HS-5 (cell line): ENCODE measurements at places on chromosomes 13 and 19.

DNA sequence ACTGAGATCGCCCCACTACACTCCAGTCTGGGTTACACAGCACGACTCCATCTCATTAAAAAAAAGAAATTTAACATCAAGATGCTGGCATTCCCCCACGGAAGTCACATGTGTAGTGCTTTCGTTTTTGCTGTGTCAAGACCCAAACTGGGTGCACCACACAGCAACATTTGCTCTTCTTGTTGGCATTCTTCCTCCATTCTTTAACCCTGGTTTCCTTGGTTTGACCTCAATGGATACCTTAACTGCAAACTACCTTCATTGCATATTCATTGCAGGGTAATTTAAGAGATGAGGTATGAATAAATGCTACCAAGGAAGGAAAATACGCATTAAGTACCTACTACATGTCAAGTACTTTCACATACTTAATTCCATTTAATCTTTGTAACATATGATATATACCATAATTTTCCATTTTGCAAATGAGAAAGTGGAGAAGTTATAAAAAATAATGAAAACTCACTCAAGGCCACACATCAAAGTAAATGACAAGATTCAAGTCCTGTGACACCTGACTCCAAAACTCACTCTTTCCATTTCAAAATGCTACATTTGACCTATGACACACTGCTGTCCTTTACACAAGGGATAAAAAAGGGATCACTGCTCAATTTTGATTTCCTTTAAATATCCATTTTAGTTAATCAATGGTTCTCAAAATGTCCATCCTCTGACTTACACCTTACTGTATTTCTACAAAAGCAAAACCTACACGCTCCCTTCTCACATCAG lies 59.2 kb downstream of the STK24 start:
- no peak for DNase-seq

- no peak for DNase-seq
Measured at GRCh38 chr13:101065329-101065728, 351.0 kb downstream of the NALCN start.

- DNase-seq: no peak
Measured at GRCh38 chr13:23050126-23050525, 130.7 kb upstream of the SGCG start.

GRCh38 chr13:100443278-100443997 lies 145.2 kb downstream of the GGACT start:
- DNase-seq: no peak

DNA sequence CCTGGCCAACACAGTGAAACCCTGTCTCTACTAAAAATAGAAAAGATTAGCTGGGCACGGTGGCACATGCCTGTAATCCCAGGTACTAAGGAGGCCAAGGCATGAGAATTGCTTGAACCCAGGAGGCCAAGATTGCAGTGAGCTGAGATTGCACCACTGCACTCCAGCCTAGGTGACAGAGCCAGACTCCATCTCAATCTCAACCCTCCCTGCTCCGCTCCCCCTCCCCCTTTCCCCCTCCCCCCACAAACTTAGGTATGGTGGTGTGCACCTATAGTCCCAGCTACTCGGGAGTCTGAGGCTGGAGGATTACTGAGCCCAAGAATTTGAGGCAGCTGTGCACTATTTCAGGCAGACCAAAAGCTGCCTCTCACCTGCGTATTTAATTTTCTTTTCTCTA lies 21.6 kb upstream of the RNF113B start:
- DNase-seq: no peak

DNA sequence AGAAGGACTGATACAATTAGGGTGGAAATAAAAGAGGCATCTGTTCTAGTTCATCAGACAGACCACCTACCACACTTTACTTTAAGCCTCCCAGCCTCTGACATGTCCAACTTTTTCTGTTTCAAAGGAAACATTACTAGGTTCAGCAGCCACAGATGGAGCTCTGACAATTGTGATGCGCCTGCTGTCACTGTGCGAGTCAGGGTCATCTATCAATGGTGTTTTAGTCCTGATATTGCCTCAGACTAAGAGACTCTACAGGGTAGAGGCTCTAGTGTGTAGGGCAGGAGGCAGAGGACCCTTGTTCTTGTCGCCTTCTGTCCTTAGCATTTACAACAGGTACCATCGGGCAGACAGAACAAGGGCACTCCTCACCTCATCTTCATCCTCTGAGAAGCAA lies 685.0 kb upstream of the SGCG start:
- no peak for DNase-seq

DNA sequence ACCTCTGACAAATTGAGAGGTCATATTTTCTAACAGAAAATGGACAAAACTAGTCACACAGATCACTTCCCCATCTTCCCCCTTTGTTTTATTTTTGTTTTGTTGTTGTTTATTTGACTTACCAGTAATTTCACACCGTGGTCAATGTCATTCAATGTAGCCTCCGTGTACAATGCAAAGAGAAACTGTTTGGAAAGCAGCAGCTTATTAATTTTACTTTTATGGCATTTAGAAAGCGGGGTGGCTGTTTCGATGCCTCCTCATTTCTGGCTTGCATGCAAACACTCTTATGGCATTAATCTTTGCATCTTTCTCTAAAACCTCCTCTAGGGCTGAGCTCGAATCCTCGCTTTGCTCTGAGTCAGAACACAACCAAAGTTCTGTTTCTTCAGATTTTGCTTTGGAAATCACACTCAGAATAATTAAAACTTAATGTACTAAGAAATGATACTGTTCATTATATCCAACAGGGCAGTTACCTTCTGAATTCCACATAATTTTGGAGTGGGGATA lies 77.0 kb downstream of the ZNF536 start:
- no peak for DNase-seq

- DNase-seq: no peak
Measured at GRCh38 chr19:50820086-50820485, 3.5 kb downstream of the KLK1 start.

DNA sequence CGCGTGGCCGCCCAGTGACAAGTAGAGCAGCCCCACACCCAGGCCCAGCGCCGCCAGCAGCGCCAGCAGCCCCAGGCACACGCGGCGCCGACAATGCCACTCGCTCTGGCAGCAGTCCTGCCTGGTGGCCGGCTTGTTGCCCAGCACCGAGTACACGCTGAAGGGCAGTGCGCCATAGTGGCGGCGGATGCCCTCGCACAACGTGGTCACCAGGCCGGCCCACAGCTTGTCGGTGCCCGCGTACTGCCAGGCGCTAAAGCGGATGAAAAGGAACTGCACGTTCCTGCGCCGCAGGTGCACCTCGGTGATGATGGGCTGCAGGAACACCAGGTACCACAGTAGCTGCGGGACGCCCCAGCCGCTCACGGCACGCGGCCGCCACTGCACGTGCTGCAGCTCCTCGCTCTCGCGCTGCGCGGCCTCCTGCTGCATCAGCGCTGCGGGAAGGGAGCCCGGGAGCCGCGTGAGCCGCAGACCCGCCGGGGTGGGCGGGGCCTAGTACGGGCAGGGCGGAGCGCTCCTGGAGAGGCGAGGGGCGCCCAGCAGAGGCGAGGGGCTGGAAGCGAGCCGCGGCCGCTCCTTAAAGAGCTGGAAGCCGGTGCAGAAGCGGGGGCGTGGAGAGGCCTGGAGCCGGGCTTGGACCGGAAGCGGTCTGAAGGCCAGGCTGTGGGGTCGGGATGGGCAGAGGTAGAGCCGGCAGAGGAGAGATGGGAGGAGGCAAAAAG lies 7.3 kb downstream of the NKPD1 start:
- no peak for DNase-seq

GRCh38 chr13:94674609-94675348 lies 37.6 kb downstream of the SOX21 start:
- no peak for DNase-seq

GRCh38 chr19:55641426-55642152 lies 787 bp downstream of the ZNF580 start:
- no peak for DNase-seq

GRCh38 chr19:3809881-3810707 lies 23.9 kb upstream of the MATK start:
- no peak for DNase-seq

DNA sequence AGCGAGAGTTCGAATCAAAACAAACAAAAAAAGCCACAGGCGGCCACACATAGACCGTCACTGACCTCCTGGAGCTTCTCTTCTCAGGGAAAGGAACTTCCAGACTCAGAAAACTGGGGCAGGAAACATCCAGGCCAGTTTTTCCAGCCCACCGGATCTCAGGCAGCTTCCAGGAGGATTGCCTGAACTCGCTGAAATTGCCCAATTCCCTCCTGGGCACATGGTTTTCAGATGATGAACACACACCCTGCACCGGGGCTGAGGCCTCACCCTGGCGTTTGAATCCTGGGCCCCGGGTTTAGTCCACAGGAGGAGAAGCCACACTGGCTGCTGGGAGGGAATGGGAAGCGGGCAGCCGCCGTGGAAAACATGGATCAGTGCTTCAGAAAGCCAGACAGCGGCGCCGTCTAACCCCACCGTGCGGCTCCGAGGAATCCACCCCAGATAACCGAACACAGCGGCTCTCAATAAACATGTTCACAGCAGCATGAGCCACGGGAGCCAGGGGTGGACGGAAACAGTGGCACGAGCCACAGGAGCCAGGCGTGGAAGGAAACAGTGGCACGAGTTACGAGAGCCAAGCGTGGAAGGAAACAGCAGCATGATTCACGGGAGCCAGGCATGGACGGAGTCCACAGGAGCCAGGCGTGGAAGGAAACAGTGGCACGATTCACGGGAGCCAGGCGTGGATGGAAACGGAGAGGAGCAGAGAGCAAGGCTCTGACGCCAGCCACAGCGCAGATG lies 18.2 kb upstream of the PTBP1 start:
- DNase-seq: no peak

GRCh38 chr13:21758441-21758840 lies 87.6 kb downstream of the FGF9 start:
- DNase-seq: no peak

DNA sequence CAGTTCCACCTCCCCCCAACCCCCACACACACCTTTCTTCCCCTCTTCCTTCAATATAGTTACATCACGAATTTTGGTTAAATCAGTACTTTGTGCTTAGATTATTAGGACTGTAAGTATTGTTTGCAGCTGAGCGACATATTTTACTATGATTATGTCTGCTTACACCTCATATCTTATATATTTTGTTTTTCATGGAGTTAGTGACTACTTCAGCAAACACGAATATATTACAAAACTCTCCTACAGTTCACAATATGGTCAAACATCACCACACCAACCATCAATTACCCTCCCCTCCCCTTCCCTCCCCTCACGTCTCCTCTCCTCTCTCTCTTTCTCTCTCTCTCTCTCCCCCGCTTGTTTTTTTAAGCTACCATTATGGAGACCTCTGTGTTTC lies 152.9 kb downstream of the TBC1D4 start:
- DNase-seq: no peak

DNA sequence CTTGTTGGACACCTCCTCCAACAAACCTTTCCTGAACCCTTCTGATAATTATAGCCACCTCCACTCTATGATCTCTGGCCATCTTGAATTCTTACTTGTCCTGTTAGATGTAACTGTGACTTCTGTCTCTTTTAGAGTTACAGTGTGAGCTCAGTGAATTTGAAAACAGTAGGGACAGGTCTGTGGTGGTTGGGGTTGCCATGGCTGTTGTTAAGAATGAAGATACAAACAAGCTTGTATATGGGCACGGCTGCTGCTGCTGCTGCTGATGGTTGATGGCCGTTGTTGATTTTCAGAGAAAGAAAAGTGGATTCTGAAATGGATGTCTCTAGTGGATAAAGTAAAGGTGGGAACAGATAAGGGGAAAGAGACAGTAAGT lies 101.5 kb downstream of the STARD13 start:
- DNase-seq: no peak

DNA sequence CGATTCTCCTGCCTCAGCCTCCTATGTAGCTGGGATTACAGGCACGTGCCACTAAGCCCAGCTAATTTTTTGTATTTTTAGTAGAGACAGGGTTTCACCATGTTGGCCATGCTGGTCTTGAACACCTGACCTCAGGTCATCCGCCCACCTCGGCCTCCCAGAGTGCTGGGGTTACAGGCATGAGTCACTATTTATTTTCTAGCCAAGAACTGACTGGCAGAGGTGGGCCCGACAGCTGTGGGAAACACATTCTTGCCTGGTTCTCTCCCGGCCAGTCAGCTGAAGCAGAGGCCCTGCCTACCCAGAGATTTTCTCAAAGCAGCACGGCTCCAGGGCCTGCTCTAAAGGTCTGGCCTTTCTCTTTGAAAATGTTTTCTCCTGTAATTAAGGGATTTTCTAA lies 108.0 kb downstream of the KCTD15 start:
- no peak for DNase-seq

GRCh38 chr13:73129023-73129422 lies 70.2 kb downstream of the KLF5 start:
- DNase-seq: no peak

- no peak for DNase-seq
Measured at GRCh38 chr13:46350003-46350402, 37.0 kb downstream of the RUBCNL start.

GRCh38 chr19:6955082-6955481 lies 66.1 kb downstream of the MBD3L2B start:
- no peak for DNase-seq

DNA sequence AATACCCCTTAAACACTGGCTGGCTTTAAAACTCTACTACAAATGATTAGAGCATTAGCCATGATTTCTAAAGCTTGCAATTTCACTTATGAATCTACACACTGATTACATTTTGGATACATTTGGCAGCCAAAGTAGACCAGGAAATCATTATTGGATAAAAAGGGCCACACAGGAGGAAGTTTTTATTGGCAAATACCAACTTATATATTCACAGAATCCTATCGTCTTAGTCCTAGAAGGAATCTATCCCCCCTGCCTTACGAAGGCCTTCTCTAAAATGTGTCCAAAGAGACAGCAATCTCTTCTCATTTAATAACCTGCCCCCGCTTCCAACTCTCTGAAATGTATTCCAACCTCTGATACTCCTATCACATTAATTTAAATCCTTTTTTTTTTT lies 52.5 kb downstream of the KLF5 start:
- no peak for DNase-seq

DNA sequence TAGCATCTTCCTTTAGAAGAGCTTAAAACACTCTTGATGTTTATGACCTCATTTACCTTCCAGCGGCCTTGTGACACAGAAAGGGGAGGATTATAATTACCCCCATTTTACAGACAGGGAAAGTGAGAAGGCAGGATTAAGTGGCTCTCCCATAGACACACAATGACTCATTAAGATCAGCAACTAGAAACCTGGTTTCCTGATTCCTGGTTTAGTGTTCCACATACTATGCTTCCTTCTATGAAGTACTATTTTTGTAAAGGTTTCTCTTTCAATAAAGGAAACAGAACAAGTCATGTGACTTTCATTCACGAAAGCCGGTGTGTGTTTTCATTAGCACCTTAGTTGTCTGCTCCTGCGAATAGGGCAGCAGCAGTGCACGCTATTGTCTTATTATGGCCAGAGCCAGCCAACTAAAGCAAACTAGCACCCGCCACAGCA lies 8.3 kb downstream of the IRS2 start:
- DNase-seq: no peak

- DNase-seq: no peak
Measured at GRCh38 chr13:95341441-95341840, 40.2 kb upstream of the ABCC4 start.

DNA sequence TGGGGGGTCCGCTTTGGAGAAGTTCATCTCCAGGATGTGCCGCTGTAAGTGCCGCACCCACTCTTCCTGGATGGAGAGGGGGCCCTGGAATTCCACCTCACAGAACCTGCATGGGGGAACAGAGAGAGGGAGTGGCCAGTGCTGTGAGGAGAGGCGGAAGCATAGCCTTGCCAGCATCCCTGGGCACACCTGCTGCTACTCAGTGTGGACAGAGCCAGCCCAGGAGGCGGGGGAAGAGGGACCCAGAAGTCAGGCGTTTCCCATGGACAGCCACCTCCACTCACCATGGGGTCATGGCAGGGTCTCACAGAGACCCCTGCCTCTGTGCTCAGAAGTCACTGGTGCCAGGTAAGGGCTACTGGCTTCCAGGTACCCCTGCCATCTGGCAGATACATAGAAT lies 4.3 kb upstream of the AKAP8L start:
- DNase-seq: no peak
